ENCODE measurements at places on chromosomes 3 and 15. TPM values are rescaled to one million over a fixed set of nuclear protein-coding genes. Genes with fewer than 3 reads are reported as not detected.

The EXD1 gene
- not detected for total RNA-seq

The CD200 gene
- 16.8 TPM for total RNA-seq

GRCh38 chr15:69673291-69673881 lies 220.8 kb downstream of the RPLP1 start:
- peak; percentile 83 for DNase-seq
- H3K27me3 ChIP-seq: no peaks in the 10 kb centered on the region
- H3K36me3 ChIP-seq: no peaks in the 10 kb centered on the region
- no peaks in the 10 kb centered on the region for H3K4me1 ChIP-seq

DNA sequence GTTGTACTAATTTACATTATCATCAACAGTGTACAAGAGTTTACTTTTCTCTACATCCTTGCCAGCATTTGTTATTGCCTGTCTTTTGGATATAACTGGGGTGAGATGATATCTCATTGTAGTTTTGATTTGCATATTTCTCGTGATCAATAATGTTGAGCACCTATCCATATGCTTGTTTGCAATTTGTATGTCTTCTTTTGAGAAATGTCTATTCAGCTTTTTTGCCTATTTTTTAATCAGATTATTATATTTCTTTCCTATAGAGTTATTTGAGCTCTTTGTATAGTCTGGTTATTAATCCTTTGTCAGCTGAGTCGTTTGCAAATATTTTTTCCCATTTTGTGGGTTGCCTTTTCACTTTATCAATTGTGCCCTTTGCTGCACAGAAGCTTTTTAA lies 540.8 kb upstream of the SGO1 start:
- no peaks in the 10 kb centered on the region for H3K36me3 ChIP-seq
- no peak overlapping the region for H3K27ac ChIP-seq
- no peak for DNase-seq
- H3K27me3 ChIP-seq: no peaks in the 10 kb centered on the region
- no peak overlapping the region for H3K4me3 ChIP-seq

DNA sequence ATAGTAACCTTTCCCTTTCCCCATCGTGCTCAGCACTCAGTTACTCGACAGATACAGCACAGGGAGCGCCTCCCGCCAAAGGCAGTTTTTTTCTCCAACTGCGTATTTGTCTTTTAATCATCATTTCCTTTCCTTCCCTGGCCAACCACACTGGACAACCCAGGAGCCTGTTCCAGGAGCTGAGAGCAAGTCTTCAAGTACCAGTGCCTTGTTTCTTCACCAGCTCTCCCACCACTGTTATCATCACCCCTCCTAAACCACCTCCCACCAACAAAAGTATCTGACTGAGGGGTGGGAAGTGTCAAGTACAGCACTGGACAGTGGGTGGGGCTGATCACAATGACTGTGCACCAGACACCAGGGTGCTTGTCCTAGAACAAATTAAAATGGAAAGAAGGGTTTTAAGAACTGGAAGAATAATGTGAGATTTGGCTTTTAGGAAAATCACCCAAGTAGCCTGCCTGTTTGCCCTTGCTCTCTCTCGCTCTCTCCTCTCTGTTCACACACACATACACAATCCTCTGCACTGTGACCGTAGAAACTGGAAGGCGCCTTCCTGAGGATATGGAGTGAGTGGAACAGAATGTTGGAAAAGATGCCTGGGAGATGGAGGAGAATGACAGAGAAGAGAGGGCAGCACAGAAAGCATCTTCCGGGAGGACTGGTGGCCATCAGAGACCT lies 126.3 kb downstream of the TNIK start:
- peak overlapping the region; percentile 62 for H3K27ac ChIP-seq
- DNase-seq: no peak
- no peaks in the 10 kb centered on the region for H3K27me3 ChIP-seq
- peaks cover 34% of the 10 kb centered on the region for H3K4me1 ChIP-seq
- no peaks in the 10 kb centered on the region for H3K36me3 ChIP-seq

DNA sequence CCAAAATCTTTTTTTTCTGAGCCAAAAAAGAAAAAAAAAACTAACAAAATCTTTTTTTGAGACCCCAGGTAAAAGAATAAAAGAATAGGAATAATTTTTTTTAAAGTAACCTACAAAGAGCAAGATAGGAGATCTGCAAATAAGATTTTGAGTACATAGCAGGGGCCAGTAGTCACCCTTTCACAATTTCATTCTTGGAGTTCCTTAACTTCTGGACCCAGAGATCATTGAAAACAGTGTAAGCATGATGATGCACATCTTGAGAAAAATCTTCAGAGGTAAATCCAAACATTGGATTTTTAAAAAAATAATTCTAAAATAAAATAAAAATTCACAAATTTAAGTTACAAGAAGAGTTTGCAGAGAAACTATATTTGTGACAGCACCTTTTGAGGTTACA lies 18.8 kb downstream of the TFRC start:
- no peaks in the 10 kb centered on the region for H3K36me3 ChIP-seq
- H3K4me3 ChIP-seq: no peak overlapping the region
- no peak for DNase-seq
- H3K27ac ChIP-seq: no peak overlapping the region
- H3K4me1 ChIP-seq: no peaks in the 10 kb centered on the region
- H3K27me3 ChIP-seq: no peaks in the 10 kb centered on the region

DNA sequence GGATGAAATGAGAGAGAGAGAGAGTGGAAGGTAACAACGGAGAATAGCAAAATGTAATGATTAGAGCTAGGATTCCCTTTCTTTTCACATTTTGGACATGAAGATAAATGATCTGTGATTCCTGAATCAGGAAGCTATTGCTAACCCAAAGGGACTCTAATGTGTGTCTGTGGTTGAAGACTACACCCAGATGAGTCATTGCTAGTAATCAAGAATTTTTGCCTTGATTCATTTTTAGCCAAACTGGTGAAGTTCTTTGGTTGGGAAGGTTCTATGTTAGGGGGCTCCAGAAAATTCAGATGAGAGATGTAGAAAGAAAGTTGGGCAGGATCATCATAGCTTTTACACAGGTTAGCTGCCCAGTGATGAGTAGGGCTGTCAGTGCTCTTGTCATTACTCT lies 116.4 kb downstream of the DUT start:
- no peaks in the 10 kb centered on the region for H3K27me3 ChIP-seq
- H3K4me3 ChIP-seq: no peak overlapping the region
- H3K27ac ChIP-seq: no peak overlapping the region
- H3K36me3 ChIP-seq: no peaks in the 10 kb centered on the region

DNA sequence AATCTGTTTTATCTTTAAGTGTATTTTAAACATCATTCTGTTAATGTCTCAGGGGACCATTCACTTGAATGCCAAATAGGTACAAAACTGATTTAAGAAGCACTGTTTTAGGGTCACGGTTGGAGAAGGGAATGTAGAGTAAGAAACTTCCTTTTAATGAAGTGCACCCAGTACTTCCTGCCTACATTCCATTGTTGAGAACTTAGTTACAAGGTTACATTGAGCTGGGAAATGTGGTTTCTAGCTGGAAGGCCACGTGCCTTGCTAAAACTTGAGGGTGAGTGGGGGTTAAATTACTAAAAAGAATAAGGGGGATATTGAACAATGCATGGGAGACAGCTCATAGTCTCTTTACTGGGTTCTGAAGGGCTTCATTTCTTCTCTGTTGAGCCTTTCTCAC lies 78.3 kb upstream of the TBC1D5 start:
- no peaks in the 10 kb centered on the region for H3K27me3 ChIP-seq
- no peak for DNase-seq
- H3K27ac ChIP-seq: no peak overlapping the region
- no peaks in the 10 kb centered on the region for H3K4me1 ChIP-seq

DNA sequence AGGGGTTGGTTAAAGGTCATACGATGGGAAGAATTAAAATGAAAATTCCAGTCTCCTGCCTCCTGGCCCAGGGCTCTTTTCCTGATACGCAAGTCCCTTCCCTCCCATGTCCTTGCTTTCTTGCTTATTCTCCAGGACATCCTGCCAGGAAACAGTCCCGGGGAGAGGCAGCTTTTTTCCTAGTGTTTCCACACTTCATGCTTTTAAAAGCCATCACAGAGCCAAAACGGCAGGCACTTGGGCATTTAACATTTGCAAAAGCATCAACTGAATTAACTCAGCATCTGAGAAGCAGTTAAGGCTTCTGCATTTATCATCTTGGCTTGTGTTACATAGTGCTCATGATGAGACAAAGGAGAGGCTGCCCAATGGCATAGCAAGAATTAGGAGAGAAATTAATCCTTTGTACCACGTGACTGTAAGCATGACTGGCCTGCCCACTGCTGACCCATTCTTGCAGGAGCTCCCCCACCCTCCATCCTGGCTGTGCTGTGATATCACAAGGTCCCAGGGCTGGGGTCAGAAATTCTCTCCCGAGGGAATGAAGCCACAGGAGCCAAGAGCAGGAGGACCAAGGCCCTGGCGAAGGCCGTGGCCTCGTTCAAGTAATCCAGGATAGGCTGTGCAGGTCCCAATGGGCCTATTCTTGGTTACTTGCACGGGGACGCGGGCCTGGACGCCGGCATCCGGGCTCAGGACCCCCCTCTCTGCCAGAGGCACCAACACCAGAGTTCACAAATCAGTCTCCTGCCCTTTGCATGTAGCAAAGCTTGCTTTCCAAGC lies 21.6 kb upstream of the VILL start:
- H3K27ac ChIP-seq: no peak overlapping the region
- no peaks in the 10 kb centered on the region for H3K27me3 ChIP-seq
- peaks cover 29% of the 10 kb centered on the region for H3K4me1 ChIP-seq
- peaks cover 13% of the 10 kb centered on the region for H3K36me3 ChIP-seq

GRCh38 chr15:62469874-62470688 lies 305.0 kb upstream of the C2CD4B start:
- no peaks in the 10 kb centered on the region for H3K27me3 ChIP-seq
- no peaks in the 10 kb centered on the region for H3K4me1 ChIP-seq
- no peaks in the 10 kb centered on the region for H3K36me3 ChIP-seq
- H3K4me3 ChIP-seq: no peak overlapping the region

DNA sequence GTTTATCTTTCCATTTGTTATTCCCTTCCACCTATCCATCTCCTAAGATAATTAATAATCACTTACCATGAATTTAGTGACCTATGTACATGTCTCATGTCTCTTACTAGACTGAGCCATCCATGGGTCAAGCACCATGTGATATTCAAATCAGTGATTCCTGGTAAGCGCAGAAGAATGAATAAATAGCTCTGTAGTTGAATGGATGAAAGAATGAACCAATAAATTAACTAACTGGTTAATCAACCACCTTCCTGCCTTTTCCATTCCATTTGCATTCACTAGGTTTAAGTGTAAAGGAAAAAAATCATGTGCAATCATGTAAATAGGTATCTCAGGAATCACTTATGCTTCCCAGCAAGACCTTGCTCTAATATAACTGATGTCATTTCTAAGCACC lies 779.5 kb downstream of the NTRK3 start:
- no peak overlapping the region for H3K4me3 ChIP-seq
- H3K36me3 ChIP-seq: no peaks in the 10 kb centered on the region
- no peaks in the 10 kb centered on the region for H3K27me3 ChIP-seq
- no peak overlapping the region for H3K27ac ChIP-seq
- no peaks in the 10 kb centered on the region for H3K4me1 ChIP-seq
- no peak for DNase-seq

GRCh38 chr15:85407421-85408269 lies 27.2 kb downstream of the AKAP13 start:
- no peak for DNase-seq
- H3K4me1 ChIP-seq: peaks cover 5% of the 10 kb centered on the region
- H3K4me3 ChIP-seq: no peak overlapping the region
- H3K27me3 ChIP-seq: no peaks in the 10 kb centered on the region

DNA sequence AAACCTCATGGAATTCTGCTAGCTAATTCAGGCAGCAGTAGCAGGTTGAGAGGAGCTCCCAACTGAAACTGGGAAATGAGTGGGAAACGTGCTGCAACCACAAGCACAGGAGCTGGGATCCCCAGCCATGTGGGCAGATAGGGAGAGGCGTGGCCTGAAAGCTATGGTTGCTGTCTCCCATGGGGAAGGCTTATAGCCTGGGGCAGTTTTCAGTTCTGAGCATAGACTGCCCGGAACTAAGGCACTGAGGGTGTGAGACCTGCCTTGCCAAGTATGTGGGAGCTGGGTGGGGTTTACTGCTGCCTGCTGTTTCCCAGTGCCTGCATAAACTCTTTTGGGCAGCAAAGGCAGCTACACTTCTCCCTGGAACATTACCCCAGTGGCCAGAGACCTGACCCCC lies 229.5 kb downstream of the TUSC7 start:
- no peaks in the 10 kb centered on the region for H3K36me3 ChIP-seq
- DNase-seq: no peak
- H3K27ac ChIP-seq: no peak overlapping the region
- no peaks in the 10 kb centered on the region for H3K27me3 ChIP-seq
- H3K4me3 ChIP-seq: no peak overlapping the region

DNA sequence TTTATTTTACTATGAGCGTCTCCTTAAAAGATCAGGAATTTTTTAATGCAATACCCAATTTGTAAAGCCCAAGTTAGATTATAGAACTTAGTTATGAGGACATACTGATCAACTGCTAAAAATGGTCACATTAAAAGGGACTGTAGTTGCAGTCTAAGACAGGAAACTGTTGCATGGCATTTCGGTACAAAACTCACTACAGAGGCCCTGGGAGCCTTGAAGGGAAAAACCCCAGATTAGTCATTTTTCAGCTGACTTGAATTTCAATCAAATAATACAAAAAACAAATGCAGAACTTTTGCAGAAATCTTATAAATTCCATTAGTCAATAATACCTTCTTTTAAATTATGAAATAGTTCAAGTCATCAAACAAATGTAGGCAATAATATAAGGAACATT lies 6.9 kb upstream of the PTX3 start:
- no peak overlapping the region for H3K27ac ChIP-seq
- no peak for DNase-seq
- H3K4me1 ChIP-seq: no peaks in the 10 kb centered on the region
- no peak overlapping the region for H3K4me3 ChIP-seq
- H3K36me3 ChIP-seq: no peaks in the 10 kb centered on the region

GRCh38 chr3:50341537-50341936 lies 901 bp upstream of the RASSF1 start:
- H3K36me3 ChIP-seq: no peaks in the 10 kb centered on the region
- no peak overlapping the region for H3K4me3 ChIP-seq
- DNase-seq: no peak
- no peak overlapping the region for H3K27ac ChIP-seq
- H3K4me1 ChIP-seq: peaks cover 2% of the 10 kb centered on the region

DNA sequence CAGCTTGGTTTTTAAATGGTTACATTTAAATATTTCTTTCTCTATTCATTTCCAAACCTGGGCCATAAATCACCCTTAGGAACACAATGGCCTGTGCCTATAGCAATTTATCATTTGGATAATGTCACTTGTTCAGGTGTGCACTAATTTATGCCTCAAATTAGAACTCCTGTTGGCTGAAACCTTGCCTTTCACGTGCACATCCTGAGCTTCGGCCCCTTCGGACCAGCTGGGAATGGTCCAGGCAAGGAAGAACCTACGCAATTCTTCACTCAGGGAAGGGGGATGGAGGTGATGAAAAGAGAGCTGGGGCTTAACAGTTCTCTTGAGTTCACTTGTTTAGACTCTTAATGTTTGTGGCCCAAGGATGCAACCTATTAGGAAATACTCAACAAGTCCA lies 324.1 kb upstream of the ICE2 start:
- no peak overlapping the region for H3K4me3 ChIP-seq
- H3K36me3 ChIP-seq: no peaks in the 10 kb centered on the region
- no peaks in the 10 kb centered on the region for H3K27me3 ChIP-seq
- H3K4me1 ChIP-seq: no peaks in the 10 kb centered on the region
- H3K27ac ChIP-seq: no peak overlapping the region

- H3K27me3 ChIP-seq: no peaks in the 10 kb centered on the region
- H3K36me3 ChIP-seq: peaks cover 11% of the 10 kb centered on the region
- DNase-seq: no peak
- H3K4me1 ChIP-seq: no peaks in the 10 kb centered on the region
These were observed 33.5 kb upstream of the ACKR4 start for GRCh38 chr3:132563420-132564069.

- no peaks in the 10 kb centered on the region for H3K36me3 ChIP-seq
- no peak overlapping the region for H3K27ac ChIP-seq
- H3K27me3 ChIP-seq: no peaks in the 10 kb centered on the region
- no peaks in the 10 kb centered on the region for H3K4me1 ChIP-seq
- H3K4me3 ChIP-seq: no peak overlapping the region
- DNase-seq: no peak
These were observed 1.5 kb upstream of the GCSAM start for GRCh38 chr3:112134335-112135124.

Measured in kidney (tissue), 22 donors.